ENCODE measurements at places on chromosomes 11 and 22. TPM values are rescaled to one million over a fixed set of nuclear protein-coding genes. Genes with fewer than 3 reads are reported as not detected.

Gene MMP1
- not detected for total RNA-seq

Gene CSF2RB
- total RNA-seq: 6.0 TPM

- no peaks in the 10 kb centered on the region for H3K27me3 ChIP-seq
- DNase-seq: no peak
- no peaks in the 10 kb centered on the region for H3K4me1 ChIP-seq
- no peak overlapping the region for H3K27ac ChIP-seq
- no peak overlapping the region for H3K4me3 ChIP-seq
- H3K36me3 ChIP-seq: no peaks in the 10 kb centered on the region
Measured at GRCh38 chr22:35928285-35928798, 100.3 kb downstream of the RBFOX2 start.

- H3K27ac ChIP-seq: no peak overlapping the region
- no peaks in the 10 kb centered on the region for H3K36me3 ChIP-seq
- no peak overlapping the region for H3K4me3 ChIP-seq
Measured at GRCh38 chr11:47592251-47592650, 2.0 kb downstream of the C1QTNF4 start.

Gene CRELD2
- 40.1 TPM for total RNA-seq

DNA sequence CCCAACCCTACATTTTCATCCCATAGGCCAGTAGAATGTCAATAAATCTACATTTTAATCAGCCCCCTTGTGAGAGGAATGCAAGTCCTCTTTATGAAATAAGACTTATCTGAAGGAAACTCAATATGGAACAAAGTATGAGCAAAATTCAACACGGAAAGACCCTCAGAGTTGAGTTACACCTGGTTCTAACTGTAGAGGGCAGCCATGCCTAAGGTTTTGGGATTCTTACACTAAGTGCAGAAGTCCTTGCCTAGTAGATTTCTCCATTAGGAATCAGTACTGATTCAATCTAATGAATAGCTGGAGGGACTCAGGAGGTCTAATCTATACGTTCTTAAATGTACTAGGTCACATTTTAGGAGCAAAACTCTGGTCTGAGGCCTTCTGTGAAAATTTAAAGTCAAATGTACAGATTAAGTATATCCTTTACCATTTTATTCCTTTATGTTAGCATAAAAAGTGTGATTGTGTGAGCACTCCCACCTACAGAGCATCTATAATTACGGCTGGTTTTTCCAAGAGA, 904.5 kb downstream of the DLG2 start:
- peaks cover 5% of the 10 kb centered on the region for H3K27me3 ChIP-seq
- no peak overlapping the region for H3K4me3 ChIP-seq
- no peak overlapping the region for H3K27ac ChIP-seq
- no peaks in the 10 kb centered on the region for H3K4me1 ChIP-seq

DNA sequence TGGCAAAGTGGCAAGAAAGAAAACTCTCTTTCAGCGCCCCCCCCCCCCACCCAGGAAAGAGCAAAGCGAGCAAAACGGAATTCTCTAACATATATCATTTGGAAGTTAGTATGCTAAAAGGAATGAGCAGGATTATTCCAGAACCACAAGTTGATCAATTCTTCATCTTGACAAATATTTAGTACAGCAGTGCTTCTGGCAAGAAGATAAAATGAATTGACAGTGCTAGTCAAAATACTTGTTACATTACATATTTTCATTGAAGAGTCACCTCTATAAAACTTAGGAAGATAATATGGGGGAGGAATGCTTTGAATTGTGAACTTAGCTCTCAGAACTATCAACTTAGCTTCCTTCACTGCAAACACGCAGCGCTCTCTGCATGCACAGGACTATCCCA, 377.4 kb downstream of the DYNC2H1 start:
- no peaks in the 10 kb centered on the region for H3K4me1 ChIP-seq
- no peak overlapping the region for H3K27ac ChIP-seq
- DNase-seq: no peak
- H3K36me3 ChIP-seq: no peaks in the 10 kb centered on the region
